Stimulated activated CD4-positive, alpha-beta T cell treated with anti-CD3 and anti-CD28 coated beads, Interleukin-4, amount 100 ng/mL, for 48 hours (primary cell): ENCODE measurements at places on chromosomes 1 and 21.

DNA sequence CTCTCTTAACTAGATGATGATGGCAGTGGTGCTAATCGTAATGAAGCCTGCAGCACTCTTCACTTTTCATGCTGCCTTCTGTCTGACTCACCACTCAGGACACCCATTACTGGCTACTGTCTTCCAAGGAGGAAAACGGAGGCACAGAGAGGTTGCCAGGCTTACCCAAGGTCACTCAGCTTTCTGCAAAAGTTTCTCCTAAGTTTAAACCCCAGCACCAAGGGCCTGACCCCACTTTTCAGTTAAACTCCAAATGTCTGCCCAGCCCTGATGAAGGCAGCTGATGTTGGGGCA is 78.1 kb upstream of the RUNX3 start:
- DNase-seq, result no peak

- no peak for DNase-seq
Observed at GRCh38 chr1:212152308-212152693, 116.8 kb downstream of the DTL start.

DNA sequence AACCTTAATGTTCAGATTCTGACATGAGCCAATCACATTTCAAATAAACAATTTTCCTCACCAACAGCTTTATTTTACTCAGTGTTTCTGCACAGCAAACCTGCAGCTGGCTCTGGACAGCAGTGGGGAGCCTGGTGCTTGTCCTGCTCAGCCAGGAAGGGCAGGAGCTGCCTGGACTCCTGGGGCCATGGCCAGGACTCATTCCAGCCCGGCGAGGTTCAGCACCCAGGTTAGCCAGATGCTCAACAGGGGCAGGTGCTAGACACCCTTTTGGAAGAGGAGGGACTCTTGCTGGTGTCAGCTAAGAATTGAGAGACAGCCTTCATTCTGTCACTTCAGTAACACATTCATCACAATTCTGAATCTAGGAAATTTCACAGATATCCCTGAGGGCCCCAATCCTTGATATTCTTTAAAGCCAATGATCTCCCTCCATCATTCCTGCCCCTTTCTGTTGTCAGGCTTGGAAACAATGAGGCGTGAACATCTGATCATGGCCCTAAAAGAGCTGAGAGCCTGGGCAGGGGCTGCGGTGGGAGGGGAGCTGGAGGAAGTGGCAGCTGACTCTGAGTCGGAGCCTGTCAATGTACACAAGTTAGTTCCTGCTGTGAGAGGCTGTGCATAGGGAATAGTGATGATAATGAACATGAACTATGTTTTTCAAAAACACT is 251.3 kb downstream of the SDCCAG8 start:
- DNase-seq, result no peak

DNA sequence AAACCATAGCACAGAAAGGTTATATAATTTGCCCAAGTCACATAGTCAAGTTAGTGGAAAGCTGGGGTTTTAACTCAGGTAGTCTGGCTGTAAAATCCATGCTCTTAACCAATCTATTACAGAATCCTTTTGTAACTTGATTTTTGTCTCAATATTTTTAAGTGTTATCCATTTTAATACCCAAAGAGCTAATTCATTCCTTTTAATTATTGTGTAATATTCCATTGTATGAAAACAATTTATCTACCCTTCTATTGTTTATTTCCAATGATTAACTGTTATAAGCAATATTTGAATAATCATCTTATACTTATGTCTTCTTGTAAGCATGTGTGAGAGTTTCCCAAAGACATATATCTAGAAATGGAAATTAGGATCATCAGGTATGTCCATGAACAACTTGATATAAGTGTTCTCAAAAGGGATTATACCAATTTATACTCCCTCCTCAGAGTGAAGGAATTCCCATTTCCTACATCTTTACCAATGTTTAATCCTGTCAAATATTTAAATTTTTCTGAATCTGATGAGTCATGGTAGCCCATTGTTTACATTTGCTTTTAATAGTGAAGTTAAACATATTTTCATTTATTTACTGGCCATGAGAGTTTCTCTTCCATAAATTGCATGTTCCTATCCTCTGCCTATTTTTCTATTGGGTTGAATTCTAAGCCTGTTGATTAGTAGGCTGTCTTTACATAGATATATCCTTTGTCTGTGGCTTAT is 13.9 kb downstream of the TEX50 start:
- no peak for DNase-seq

DNA sequence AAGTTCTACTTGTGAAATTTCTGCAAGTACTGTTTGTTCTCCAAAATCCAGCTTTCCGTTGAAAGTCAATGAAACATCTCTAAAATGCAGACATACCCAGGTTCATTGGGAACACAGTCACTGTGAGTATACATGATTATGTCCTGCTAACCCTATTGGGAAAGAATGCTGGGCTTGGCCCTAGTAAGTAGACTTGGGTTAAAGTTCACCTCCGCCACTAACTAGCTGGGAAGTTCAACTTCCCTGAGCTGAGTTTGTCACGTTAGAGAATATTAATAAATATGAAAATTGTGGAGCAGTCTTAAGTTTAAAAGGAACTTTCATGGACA is 10.5 kb upstream of the PGD start:
- DNase-seq, result no peak

DNA sequence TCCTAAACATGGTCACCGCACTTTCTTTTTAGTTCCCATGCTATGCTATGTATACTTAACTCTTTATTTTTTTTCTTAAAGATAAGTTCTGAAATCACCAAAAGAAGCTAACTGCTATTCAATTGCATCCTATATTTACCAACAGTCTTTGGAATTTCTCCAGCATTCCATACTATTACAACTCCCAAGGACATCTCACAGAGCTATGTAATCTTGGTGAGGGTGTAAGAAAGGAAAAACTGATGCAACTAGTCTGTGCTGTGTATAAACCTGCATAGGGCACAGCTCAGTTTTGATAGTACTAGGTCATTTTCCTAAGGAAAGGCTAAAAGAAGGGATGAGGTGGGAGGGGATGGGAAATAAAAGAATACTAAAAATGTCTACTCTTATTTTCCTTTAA is 78.0 kb downstream of the PTPN14 start:
- no peak for DNase-seq

DNA sequence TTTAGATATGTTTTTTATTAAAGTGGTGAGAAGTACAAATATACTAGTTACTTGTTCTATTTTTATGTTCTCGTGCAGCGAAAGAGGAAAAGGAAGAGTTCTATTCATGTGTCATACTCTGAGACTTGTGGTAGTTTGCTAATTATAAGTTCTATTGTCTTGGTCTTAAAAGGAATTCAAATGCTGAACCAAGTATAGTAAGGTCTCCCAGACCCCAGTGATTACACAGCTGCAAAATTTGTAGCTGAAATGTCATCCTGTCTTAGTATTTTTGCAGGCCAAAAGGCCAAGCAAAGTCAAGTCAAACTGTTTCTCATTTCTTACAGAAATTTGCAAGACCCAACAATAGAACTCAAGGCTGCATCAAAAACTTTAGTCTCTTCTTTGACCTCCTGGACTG is 268.7 kb downstream of the CHRM3 start:
- no peak for DNase-seq

DNA sequence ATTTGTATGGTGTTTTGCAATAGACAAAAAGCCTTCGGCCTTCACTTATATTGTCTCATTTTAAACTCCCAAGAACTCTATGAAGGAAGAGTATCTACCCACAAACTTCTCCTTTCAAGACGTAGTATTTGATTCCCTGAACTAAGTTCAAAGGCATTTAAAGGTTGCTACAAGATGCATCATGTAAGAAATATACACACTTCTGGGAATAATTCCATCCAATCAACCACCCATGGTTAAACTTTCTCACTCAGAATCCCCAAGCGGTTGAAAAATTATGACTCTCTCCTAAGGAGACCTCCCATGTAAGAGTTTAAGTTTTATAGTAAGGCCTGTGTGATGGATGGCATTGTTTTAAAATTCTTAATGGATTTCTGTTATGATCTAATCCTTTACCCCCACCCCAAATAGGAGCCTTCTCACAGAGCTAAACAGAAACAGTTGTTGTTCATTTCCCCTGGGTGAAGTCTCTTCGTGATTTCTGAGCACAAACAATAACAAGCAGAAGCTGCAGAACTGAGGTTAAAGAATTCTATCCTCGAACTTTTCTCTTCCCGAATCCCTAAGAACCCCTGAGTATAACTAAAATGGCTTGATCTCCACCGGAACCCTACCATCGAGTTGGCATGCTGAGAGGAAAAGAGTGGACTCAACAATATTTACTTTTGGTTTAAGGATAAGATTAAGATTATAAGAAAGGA is 185.0 kb downstream of the TGFBR3 start:
- DNase-seq, result no peak

- DNase-seq, result peak; percentile 37
Observed at GRCh38 chr1:24385160-24385940, 28.2 kb downstream of the STPG1 start.

DNA sequence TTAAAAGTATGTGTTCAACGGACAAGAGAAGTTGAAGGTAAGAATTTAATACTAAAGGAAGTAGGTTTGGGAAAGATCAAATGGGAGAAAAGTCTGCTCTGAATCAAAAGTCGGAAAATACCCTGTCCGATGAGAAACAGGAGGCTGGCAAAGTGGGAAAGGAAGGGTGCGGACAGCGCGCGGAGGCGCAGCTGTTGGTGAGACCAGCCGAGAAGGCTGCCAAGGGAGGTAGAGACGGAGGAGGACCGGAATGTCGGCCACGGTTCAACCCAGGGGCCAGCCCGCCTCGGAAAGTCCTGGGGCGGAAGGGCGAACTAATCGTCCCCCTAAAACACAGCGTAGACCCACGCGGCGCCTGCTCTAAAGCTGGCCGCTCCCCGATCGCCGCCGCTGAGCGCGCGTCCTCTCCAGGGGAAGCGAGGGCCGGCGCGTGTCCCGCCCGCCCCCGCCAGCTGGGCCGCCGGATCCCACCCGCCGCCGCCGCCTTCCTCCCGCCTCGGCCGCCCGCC is 639 bp upstream of the SPATA1 start:
- DNase-seq, result no peak

DNA sequence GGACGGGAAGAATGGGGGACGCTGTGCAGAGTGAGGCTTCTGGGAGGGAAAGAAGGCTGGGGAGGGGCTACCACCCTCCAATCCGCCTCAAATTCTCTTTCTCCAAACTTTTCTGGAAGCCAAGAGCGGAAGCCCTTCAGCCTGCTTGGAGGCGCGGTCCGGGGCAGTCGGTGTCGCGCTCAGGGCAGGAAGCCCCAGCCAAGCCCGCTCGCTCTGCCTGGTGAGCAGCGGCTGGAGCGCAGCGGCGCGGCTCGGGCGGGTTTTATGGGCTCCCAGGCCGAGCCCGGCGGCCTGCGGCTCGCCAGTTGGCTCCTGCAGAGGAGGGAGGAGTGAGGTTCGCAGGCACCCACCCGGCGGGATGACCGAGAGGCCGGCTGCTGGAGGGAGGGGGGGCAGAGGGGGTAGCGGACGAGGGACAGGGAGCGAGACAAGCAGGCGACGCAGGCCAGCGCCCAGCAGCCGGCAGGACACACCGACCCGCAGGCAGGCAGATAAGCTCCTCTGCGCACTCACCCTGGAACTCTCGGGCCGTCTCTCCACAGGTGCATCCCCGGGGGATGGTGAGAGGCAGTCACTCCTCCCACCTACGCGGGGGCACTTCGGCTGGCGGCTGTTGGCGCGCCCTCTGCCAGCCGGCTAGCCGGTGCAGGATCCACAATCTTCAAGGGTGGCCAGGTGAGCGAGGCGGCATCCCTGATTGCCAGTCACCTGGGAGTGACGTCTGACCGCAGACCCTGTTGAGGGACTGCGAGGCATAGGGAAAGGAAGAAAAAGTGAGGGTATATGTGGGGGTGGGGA is at the start of gene AVPR1B:
Gene AVPR1B (minus strand): TSS at position 238 of the 798 bp plus-strand sequence. CDS start 498 bp downstream, outside the sequence.
- peak; percentile 19 for DNase-seq

DNA sequence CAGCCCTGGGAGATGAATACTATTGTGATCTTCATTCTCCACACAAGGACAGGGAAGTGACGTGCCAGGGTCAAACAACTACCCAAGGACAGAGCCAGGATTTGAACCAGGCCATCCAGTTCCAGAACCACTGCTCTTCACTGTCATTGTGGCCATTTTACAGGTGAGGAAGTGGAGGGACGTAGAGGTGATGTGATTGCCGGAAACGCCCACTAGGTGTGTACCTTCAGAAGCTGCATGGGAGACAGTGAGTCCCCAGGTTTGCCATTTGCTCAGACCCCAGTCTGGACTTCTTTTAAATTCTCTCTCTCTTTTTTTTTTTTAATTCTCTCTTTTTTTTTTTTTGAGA is 207.6 kb upstream of the TMEM51 start:
- no peak for DNase-seq

DNA sequence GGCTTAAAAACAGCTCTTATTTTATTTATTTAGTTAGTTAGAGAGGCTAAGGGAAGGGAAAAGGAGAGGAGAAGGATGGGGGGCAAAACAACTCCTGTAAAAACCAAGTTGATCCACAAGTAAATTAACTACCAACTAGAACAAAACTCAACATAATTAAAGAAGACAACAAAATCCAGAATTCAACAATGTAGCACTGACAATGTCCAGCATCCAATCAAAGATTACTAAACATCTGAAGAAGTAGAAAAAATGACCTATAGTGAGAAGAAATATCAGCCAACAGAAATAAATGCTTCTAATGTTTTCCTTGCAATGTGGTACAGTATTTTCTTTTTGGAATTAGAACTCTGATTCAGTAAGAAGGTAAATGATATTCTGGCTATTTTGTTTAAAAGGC is 160.1 kb downstream of the CDC7 start:
- DNase-seq, result no peak
